ENCODE measurements at places on chromosomes 2 and 18. TPM values are rescaled to one million over a fixed set of nuclear protein-coding genes. Genes with fewer than 3 reads are reported as not detected.

C2orf92 gene
- 2.6 TPM for total RNA-seq

CHCHD5 gene
- total RNA-seq, result 7.4 TPM

CNDP1 gene
- total RNA-seq, result not detected

PTCD3 gene
- total RNA-seq, result 63.1 TPM

SERPINB3 gene
- not detected for total RNA-seq

B4GALT6 gene
- total RNA-seq, result 2.9 TPM

FAP gene
- 207 TPM for total RNA-seq

INSIG2 gene
- 6.1 TPM for total RNA-seq

DSG4 gene
- total RNA-seq, result not detected

CRYBA2 gene
- total RNA-seq, result not detected

ASXL3 gene
- under 0.01 TPM for total RNA-seq

IFT172 gene
- 18.0 TPM for total RNA-seq

GPR35 gene
- total RNA-seq, result 0.32 TPM

CRACDL gene
- not detected for total RNA-seq

NTSR2 gene
- total RNA-seq, result not detected

ASB18 gene
- total RNA-seq, result not detected

CYP26B1 gene
- 0.43 TPM for total RNA-seq

UNC80 gene
- not detected for total RNA-seq

ZFP36L2 gene
- 25.9 TPM for total RNA-seq

ST8SIA3 gene
- not detected for total RNA-seq

TGFA gene
- not detected for total RNA-seq

PFN4 gene
- 0.64 TPM for total RNA-seq

AMER3 gene
- total RNA-seq, result not detected

CACNB4 gene
- total RNA-seq, result 0.43 TPM

C2orf72 gene
- total RNA-seq, result not detected

PLEK gene
- total RNA-seq, result not detected

UBE2E3 gene
- total RNA-seq, result 61.5 TPM

FAM110C gene
- total RNA-seq, result not detected

RAMP1 gene
- total RNA-seq, result 35.0 TPM

VAMP5 gene
- 18.1 TPM for total RNA-seq

SCN3A gene
- total RNA-seq, result under 0.01 TPM

HOXD10 gene
- total RNA-seq, result 58.7 TPM

SLC5A7 gene
- not detected for total RNA-seq

EML4 gene
- 65.1 TPM for total RNA-seq
